Lung (tissue), 17 donors: ENCODE measurements at places on chromosomes 5 and 9. TPM values are rescaled to one million over a fixed set of nuclear protein-coding genes. Genes with fewer than 3 reads are reported as not detected.

GRCh38 chr5:14266686-14267085 lies 123.5 kb downstream of the TRIO start:
- H3K4me1 ChIP-seq: peaks cover 9% of the 10 kb centered on the region
- no peak for DNase-seq
- H3K36me3 ChIP-seq: no peaks in the 10 kb centered on the region

Gene ANKRD55
- 0.37 TPM for total RNA-seq

Gene ADAMTS19
- total RNA-seq: 7.8 TPM

Gene GPR21
- 3.7 TPM for total RNA-seq

- no peak for DNase-seq
- no peaks in the 10 kb centered on the region for H3K4me1 ChIP-seq
- no peak overlapping the region for H3K27ac ChIP-seq
- H3K4me3 ChIP-seq: no peak overlapping the region
Observed at GRCh38 chr5:91712718-91713117, 329.6 kb upstream of the ARRDC3 start.

Gene ST8SIA4
- total RNA-seq: 19.1 TPM

GRCh38 chr9:29297592-29297991 lies 1724.3 kb upstream of the C9orf72 start:
- H3K4me1 ChIP-seq: no peaks in the 10 kb centered on the region
- H3K4me3 ChIP-seq: no peak overlapping the region
- H3K27me3 ChIP-seq: no peaks in the 10 kb centered on the region
- H3K27ac ChIP-seq: no peak overlapping the region

- no peak for DNase-seq
- no peak overlapping the region for H3K4me3 ChIP-seq
- no peak overlapping the region for H3K27ac ChIP-seq
- H3K4me1 ChIP-seq: no peaks in the 10 kb centered on the region
- no peaks in the 10 kb centered on the region for H3K27me3 ChIP-seq
Observed at GRCh38 chr5:153926201-153926600, 112.5 kb downstream of the FAM114A2 start.

DNA sequence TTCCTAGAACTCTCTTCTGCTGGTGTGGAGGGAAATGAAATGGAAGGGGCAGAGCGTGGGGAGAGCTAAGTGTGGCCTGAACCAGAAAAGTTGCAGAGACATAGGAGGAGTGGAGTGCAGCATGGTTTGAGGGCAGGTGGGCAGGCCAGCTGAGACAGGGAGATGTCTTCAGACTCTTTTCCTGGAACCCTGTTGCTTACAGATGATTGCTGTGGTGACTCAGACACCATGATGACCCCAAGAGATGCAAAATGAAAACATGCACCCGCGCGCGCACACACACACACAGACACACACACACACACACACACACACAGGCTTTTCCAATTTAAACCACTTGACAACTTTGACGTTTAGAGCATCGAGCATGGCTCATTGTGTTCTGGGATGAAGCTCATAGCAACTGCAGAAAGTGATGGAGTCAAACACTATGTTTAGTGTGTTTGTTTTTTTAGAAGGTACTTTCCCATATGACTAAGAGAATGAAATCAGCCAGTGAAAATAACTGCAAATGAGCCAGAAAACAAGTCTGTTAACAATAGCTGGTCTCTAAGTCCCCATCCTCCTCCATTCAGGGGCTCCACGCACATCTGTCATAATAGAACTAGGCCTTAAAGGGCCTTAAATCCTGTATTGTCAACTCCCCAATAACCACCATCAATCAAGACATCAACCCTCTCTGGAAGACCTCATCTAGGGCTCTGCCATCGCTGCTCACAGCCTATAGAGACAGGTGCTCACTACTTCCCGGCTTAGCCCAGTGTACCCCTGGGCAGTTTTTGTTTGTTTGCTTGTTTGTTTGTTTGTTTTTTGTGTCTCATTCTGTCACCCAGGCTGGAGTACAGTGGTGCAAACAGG lies 9.6 kb downstream of the TMOD1 start:
- H3K27me3 ChIP-seq: peaks cover 4% of the 10 kb centered on the region
- H3K36me3 ChIP-seq: no peaks in the 10 kb centered on the region
- no peak overlapping the region for H3K4me3 ChIP-seq
- H3K27ac ChIP-seq: peak overlapping the region; percentile 29
- H3K4me1 ChIP-seq: peaks cover 9% of the 10 kb centered on the region
- no peak for DNase-seq

Gene PCDHAC1
- total RNA-seq: 10.0 TPM

GRCh38 chr9:107180206-107180605 lies 102.9 kb upstream of the RAD23B start:
- no peak for DNase-seq
- no peak overlapping the region for H3K27ac ChIP-seq
- no peak overlapping the region for H3K4me3 ChIP-seq
- H3K27me3 ChIP-seq: no peaks in the 10 kb centered on the region
- H3K4me1 ChIP-seq: no peaks in the 10 kb centered on the region
- no peaks in the 10 kb centered on the region for H3K36me3 ChIP-seq

Gene TAF11L5
- not detected for total RNA-seq

DNA sequence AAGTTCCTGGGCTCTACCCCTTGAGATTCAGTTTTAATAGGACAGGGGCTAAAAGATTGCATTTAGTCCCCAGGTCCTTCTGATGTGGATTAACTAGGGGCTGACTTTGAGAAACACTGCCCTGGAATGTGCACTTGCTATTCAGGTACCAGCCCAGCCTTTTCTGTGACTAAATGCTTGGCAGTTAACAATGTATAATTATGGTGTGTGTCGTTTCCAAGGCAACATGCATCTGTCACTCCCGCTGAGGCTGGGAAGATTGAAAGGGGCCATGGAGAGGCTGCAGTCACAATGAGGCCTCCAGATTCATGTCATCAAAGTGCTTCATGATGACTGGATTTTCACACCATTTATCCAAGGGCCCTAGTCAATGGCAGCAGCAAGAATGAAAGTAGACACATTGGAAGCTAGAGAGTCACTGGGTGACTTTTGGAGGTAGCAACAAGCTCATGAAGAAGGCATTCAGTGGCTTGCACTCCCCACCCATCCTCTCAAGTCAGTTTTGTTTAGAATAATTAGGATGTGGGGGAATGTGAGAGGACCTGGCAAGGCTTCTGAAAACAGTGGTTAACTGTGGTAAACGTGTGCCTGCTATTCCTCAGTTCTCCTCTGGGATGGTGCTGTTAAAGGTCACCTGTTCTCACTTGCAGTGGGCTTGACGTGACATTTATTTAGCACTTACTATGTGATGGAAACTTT lies 28.3 kb downstream of the RAI14 start:
- no peak overlapping the region for H3K4me3 ChIP-seq
- H3K4me1 ChIP-seq: peaks cover 18% of the 10 kb centered on the region
- DNase-seq: peak; percentile 73
- no peaks in the 10 kb centered on the region for H3K36me3 ChIP-seq
- peak overlapping the region; percentile 37 for H3K27ac ChIP-seq

Gene FAM221B
- 0.25 TPM for total RNA-seq

Gene COL15A1
- 8.9 TPM for total RNA-seq

Gene GRM6
- not detected for total RNA-seq

DNA sequence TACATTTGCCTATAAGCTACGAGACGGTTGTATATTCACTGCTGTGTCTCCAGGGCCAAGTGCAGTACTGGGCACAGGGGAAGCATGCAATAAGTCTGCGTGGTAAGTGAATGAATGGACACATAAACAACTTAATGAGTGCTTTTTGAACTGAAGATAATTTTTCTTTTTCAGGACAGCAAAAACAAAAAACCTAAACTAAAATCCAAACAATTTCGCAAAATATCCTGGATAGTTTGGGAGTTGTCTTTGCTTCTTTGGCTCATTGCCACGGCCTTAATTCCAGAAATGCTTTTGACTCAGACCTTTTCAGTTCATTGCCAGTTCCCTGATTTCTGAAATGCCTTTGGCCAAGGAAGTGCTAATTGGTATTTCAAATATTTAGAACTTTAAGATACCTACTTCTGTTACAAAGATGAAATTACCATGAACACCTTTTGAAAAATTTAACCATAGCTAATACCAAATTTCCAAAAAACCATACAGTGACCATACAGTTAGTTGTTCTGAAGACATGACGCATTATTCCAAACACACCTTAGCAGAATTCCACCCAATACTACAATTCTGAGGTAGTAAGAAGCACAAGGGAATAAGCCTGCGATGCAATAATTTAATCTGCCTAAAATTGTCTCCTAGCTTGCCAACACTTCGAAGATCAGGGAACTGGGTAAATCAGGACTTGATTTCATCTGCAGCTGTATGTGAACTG lies 42.8 kb downstream of the TEK start:
- peak; percentile 63 for DNase-seq
- H3K27ac ChIP-seq: no peak overlapping the region
- H3K4me1 ChIP-seq: peaks cover 4% of the 10 kb centered on the region
- H3K36me3 ChIP-seq: no peaks in the 10 kb centered on the region
- no peaks in the 10 kb centered on the region for H3K27me3 ChIP-seq
- no peak overlapping the region for H3K4me3 ChIP-seq

Gene RABGAP1
- total RNA-seq: 55.0 TPM

DNA sequence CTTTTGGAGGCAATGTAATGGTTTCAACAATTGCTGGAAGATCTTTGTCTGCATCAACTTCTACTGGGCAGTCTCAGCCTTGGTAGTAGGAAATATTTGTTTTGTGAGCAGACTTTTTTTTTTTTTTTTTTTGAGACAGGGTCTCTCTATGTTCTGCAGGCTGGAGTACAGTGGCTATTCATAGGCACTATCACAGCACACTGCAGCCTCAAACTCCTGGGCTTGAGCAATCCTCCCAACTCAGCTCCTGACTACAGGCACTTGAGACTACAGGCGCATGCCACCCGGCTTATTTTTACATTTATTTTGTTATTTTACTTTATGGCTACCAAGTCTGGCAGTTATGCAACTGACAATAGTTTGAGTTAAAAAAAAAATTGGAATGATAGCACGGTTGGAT lies 187.3 kb downstream of the SNX18 start:
- no peaks in the 10 kb centered on the region for H3K36me3 ChIP-seq
- peak; percentile 51 for DNase-seq
- no peaks in the 10 kb centered on the region for H3K27me3 ChIP-seq
- H3K4me3 ChIP-seq: no peak overlapping the region

Gene SLC6A18
- not detected for total RNA-seq

Gene COL5A1
- total RNA-seq: 96.6 TPM

GRCh38 chr9:74095925-74096324 lies 401.2 kb upstream of the RORB start:
- no peak for DNase-seq
- H3K4me3 ChIP-seq: no peak overlapping the region
- H3K4me1 ChIP-seq: no peaks in the 10 kb centered on the region
- no peaks in the 10 kb centered on the region for H3K27me3 ChIP-seq
